Glomerular endothelial cell (primary cell): ENCODE measurements at places on chromosomes 6 and 20. TPM values are rescaled to one million over a fixed set of nuclear protein-coding genes. Genes with fewer than 3 reads are reported as not detected.

Gene LY6G6D
- not detected in 2 replicates for total RNA-seq

DNA sequence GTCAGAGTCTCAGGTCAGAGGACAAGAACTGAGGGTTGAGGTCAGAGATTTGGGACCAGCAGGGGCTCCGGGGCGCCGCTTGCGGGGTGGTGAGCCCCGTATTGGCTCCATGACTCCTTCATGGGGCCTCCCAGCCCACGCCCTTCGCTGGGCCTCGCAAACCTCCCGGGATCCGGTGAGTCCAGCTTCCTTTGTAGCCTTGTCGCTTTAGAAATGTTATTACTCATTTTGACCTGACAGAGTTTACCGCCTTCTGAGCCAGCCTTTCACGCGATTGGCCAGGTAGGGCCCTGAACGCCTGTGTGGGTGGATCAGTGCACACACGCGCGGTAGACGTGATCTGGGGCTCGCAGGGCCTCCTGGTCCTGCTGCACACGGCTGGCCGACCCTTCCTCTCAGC is 181.1 kb downstream of the ERMARD start:
- DNase-seq, result no peak

Gene DZANK1
- 0.97 and 2.3 TPM in 2 replicates for total RNA-seq

GRCh38 chr6:64696053-64696452 is 1011.0 kb downstream of the EYS start:
- DNase-seq, result no peak

Gene SLC22A2
- total RNA-seq, result not detected in 2 replicates

DNA sequence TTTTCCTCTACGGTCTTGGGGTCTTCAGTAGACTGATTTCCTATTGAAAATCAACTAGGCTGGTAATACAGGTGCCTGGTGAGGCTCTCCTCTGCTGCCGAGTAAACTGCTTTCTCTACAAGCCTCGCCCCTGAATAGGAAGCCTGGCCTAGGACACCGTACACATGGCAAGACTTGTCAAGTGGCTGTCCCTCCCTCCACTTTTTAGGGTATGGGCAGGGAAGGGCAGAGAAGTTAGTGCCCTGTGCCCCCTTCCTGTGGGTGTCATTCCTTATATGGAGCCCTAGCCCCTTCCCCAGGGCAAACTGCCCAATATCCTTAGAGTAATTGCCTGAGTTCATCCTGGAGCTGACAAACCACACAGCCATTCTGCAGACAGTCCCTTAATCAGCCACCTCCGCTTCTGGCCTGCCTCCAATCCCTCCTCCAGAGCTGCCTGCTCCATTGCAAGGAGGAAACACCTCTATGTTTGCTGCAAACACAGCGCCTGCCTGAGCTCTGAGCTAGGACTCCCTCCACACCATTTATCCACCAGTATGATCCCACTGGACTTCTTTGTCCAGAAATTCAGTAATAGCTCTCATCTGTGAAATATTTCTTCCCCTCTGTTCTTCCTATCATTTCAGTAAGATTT is 93.1 kb downstream of the CHD6 start:
- no peak for DNase-seq

DNA sequence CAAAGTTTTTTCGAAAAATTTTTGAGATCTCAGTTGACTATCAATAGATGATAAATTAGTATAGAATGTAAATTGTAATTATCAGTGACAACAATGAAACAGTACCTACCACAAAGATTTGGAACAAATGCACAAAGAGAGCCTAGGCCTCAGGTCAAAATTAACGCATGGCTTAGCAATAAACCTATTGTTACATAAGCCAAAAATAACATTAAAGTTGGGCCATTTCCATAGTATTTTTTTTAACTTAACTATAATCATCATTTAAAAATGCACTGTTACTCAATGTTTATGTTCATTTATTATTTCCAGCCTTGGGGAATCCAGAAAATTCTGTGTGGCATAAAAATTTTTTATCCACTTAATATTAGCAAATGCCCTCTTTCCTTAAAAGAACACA is 117.0 kb downstream of the EPB41L2 start:
- no peak for DNase-seq

GRCh38 chr6:11083491-11083890 is 10.1 kb upstream of the SMIM13 start:
- no peak for DNase-seq
